ENCODE measurements at places on chromosomes 1 and 21.
A peak's percentile ranks its signal among the peaks of the same experiment; 100 is the strongest.

GRCh38 chr1:236724506-236724905, 38.2 kb downstream of the ACTN2 start:
- no peak for DNase-seq

DNA sequence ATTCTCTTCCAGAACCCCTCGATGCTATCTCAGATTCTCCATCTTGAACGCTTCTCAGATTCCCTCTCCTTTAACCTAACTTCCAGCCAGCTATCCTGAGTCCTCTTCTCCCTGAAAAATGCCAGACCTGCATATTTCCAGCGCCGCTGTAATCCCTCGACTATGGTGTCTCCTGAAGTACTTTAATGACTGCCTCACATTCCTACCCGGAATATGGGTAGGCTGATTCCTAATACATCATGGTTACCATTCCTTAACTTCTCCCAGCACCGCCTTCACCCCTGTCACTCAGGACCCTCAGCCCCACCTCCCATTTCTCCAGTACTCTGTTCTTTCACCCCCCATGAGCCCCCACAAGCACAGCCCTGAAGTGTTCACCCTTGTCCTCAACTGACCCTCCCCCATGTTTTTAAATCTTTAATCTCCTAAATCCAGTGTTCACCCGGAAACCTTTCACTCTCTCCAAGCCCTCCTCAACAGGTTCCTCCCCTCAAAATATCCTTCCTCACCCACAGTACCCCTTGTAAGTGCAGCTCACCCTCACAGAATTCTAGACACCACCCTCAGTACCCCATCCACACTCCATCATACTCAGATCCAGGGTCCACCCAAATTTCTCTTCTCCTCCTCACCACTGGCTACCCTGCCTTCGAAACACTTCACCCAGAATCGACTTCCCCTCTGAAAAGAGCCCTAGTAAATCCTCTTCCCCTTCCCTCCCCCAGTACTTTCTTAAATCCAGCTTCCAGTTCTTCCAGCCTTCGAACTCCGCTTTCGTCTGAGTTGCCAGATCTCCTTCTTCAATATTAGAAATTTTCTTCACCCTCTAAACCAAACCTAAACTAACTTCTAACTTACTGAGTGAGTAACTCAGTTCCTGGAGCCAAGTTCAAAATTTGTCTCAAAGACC, 922 bp downstream of the CPT2 start:
- DNase-seq: no peak

- DNase-seq: no peak
These were observed 30.8 kb upstream of the UHMK1 start for GRCh38 chr1:162466797-162467196.

GRCh38 chr1:8690253-8690525, 127.3 kb downstream of the RERE start:
- no peak for DNase-seq

DNA sequence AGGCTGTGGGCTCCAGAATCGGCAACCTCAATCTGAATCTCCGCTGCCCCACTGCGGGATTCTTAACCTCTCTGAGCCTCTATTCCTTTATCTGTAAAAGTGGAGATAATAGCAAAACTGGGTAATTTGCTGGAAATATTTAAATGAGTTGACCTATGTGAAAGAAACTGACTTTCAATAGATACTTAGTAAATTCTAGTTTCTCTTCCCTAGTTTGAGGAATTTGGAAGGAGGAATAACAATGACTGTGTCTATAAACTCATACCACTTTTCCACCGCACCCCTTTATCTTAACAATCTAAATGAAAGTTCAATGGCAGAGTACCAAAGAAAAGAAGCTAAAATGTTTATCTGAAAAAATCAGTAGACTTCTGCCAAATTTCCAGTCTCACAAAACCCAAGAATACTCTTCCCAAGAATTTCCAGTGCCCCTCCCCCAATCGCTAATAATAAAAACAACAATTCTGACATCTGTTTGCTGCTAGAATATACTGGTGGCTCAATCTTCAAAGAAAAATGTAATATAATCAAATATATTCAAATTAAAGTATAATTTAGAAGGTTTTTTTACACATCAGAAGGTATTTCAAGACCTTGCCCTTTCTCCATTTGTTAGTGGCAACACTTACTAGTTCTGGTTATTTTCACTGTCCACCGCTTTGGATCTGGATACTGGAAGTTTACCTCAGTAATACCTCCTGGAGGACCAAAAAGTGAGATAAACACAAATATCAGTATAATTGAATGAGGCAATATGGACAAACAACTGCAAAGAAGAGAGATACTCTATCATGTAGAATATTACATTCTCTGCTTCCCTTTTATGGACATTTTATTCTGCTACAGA, 171.2 kb downstream of the LTN1 start:
- no peak for DNase-seq

GRCh38 chr1:93979718-93980319, 70.6 kb upstream of the GCLM start:
- no peak for DNase-seq

- no peak for DNase-seq
These were observed 219.9 kb downstream of the KCTD3 start for GRCh38 chr1:215786997-215787396.

DNA sequence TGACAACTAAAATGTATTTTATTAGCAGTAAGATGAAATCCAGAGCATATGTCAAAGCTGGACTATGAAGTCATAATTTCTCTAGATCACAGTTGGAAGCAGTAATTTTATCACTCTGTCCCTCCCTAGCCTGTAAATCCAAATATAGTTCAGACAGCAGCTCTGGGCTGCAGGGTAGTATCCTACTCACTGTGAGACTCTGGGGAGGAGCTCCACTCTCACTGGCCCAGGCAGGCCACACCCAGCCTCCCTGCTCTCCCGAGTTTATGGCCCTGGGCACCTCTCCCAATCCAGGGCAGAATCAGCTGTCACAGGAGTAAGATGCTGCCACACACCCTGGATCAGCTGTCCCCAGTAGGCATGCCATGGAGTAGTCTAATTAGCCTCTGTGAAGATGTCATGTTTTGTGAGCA, 131.1 kb downstream of the HLCS start:
- DNase-seq: no peak

GRCh38 chr21:32687643-32688345, 40.0 kb downstream of the SYNJ1 start:
- no peak for DNase-seq

DNA sequence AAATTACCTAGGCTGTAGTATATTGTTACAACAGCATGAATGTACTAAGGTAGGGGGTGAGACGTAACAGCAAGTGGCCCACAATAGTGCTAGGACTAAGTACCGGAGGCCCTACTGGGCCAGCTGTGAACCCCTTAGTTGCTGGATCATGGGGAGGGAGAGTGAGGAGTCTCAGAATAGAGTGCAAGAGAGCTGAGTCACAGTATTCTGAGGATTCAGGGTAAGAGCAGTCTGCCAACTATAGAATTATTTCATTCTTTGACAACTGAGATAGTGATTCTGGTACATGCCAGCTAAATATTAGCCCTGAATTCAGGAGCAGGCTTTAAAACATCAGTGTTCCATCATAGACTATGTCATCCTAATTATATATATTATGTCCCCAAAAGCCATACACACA, 218.7 kb downstream of the TM2D1 start:
- no peak for DNase-seq

DNA sequence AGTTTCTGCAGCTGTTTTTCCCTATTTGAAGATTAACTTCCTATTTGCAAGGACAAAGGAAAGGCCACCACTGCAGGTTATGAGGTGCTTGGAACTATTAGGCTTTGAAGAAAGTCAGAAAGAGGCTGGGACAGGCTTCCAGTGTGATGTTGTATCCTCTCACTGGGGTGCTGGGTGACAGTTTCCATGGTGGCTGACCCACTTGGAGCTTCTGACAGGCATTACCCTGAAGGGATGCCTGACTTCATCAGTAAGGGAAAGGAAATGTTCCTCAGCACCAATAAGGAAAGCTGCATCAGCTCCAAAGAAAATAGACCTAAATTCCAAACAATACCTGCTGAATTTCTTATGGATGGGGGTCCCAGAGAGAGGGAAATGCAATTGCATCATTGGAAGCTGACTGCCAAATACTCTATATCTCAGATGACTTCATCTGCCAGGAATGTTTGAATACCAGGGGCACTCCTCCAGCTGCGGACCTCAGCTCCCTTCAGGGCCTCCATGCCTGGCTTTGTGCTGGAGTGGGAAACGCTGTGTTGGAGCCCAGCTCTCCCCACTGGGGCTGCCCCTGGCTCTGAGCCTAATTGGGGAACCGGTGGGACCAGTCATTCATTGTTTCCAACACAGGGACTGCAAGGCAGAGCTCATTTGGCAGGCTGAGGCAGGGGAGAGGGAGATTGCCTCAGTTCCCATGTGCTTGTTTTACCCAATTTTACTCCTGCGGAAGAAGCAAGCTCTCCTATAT, 76.6 kb downstream of the RGL1 start:
- no peak for DNase-seq

DNA sequence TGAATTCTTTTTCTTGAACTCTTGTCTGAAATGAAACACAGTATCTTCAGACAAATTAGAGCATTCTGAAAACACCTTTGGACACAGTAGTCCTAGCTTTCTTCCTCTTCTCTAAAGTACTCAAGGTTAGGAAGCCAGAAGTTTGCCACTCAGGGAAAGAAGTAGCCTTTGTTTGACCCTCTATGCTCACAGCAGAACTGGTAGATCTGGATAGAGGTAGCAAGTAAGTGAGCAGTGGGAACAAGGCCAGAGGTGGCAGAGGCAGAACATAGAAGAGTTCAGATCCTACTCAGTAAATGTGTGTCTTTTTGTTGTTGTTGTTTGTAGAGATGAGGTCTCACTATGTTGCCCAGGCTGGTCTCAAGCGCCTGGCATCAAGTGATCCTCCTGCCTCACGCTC, 7.4 kb upstream of the PIGR start:
- no peak for DNase-seq

DNA sequence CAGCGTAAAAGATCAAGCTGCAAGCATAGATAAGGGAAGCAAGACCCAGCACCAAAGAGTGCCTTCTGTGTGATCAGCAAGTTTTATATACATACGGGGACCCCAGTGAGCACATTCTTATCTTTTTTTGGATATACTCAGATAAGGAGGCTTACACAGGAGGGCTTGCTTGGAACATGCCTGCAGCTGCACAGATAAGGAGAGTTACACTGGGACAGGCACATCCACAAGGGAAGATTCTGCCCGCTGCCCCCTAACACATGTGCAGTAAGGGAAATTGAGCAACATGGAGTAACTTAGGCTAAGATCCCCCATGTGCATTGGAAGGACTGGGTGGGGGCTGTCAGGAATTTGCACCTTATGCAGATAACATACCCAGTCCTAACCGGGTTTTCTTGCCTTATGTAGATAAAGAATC, 1334.8 kb downstream of the MRPL39 start:
- no peak for DNase-seq

GRCh38 chr21:45472445-45473365, 67.7 kb downstream of the COL18A1 start:
- peak; percentile 6 for DNase-seq

- DNase-seq: no peak
These were observed 25.8 kb upstream of the CCN1 start for GRCh38 chr1:85554630-85555327.

Measured in hippocampal formation (tissue), 2 donors.